ENCODE measurements at places on chromosomes 11 and 22. TPM values are rescaled to one million over a fixed set of nuclear protein-coding genes. Genes with fewer than 3 reads are reported as not detected.

The SLC22A9 gene
- total RNA-seq, result not detected

The LIF gene
- total RNA-seq, result 35.6 TPM

The MPPED2 gene
- not detected for total RNA-seq

The B3GAT1 gene
- total RNA-seq, result 0.03 TPM

The DRD2 gene
- total RNA-seq, result not detected

The SLC22A25 gene
- not detected for total RNA-seq

The TMEM25 gene
- total RNA-seq, result 0.59 TPM

The MRGPRX3 gene
- not detected for total RNA-seq

The CDC42EP2 gene
- total RNA-seq, result 21.6 TPM

The SUSD2 gene
- 67.0 TPM for total RNA-seq

The LRFN4 gene
- 106 TPM for total RNA-seq

The PSMC3 gene
- 193 TPM for total RNA-seq

The TMPRSS13 gene
- not detected for total RNA-seq

The RCOR2 gene
- 1.1 TPM for total RNA-seq

The LRRC4C gene
- total RNA-seq, result not detected

The SHISAL1 gene
- 4.1 TPM for total RNA-seq

The TRIM49D2 gene
- not detected for total RNA-seq

All from A549 treated with GW870086 at 1 μM for 4 hours (cell line).